Esophagus squamous epithelium (tissue), 5 donors: ENCODE measurements at places on chromosomes 12 and 14.

DNA sequence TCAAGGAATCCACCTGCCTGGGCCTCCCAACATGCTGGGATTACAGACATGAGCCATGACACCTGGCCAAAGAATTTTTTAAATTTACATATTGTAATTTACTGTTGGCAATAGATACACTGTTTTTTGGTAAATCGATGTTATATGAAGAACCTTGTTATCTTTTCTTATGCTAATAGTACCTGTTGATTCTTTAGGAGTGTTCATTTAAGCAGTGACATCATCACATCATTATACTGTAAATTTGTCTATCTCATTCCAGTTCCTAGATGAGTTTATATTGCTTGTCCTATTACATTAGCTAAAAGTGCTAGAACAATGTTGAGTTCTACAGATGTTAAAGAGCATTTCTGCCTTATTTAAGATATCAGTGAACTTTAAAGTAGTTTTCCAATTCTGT is 13.0 kb upstream of the TAS2R30 start:
- no peak for DNase-seq

GRCh38 chr12:67539329-67539728 is 109.2 kb upstream of the DYRK2 start:
- DNase-seq, result no peak

DNA sequence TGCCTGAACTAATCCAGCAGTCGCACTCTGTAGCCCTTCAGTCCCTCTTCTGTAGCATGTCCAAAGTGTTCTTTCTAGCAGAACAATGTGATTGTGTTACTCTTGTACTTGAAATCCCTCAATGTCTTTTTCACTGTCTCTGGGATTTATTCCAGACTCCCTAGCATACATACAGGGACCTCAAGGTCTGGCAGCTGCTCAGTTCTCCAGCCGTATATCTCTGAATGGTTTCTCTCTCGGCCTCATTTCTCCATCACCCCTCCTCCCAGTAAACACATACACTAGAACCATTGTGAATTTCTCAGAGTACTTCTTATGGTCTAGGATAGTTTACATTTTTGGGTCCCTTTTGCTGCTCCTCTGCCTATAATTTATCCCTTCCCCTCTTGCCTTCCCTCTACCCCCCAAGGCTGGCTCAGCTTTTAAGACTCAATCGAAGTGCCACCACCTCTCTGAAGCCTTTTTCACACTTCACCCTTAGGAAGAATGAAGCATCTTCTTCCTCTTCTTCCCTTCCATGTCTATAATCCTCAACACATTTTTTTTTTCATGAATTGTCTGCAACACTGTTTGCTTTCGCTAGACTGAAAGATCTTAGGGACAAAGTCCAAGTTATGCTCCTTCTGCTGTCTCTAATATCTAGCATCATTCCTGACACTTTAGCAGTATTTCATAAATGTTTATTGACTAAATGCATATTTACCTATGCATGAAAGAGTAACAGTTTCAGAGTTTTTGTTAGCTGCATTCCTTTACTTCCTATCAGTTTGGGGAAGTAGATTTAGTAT is 446.1 kb downstream of the ZFP36L1 start:
- no peak for DNase-seq

- no peak for DNase-seq
Measured at GRCh38 chr12:572532-572899, 90.7 kb downstream of the NINJ2 start.

DNA sequence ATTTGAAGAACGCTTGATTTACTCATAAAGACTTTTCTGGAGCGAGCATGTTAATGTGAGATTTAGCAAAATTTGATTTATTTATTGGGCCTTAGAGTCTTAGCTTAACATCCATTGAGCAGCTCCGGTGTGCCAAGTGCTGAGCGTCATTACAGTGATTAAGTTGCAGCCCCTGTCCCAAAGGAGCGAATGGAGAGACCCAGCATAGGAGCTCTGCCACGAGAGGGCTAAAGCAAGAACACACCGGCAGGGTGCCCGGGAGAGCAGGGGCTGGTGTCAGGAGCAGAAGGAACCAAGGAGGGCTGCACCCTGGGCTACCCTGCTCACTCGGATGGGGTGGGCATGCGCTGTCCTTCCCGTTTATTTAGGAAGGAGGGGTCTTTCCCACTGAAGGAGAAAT is 50.6 kb downstream of the PPP2R5C start:
- no peak for DNase-seq

DNA sequence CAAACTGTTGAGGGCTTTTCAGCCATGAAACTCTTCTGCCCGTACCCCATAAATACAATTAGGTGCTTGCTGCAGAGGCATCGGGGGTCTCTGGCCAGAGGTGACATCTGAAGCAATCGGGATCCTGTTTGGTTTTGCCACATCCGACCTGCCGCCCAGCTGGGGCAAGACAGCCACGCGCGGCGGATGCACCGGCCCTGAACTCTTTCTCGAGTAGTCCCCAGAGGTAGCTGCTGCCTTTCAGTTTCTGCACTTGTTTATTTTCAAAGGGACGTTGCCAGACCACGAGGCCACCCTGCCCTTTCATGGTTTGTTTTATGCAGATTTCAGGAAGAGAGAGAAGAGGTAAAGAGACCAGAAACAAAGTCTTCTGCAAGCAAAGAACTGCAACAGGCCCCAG is 10.6 kb upstream of the MLXIP start:
- no peak for DNase-seq

- DNase-seq, result no peak
Measured at GRCh38 chr14:61524211-61524806, 171.0 kb upstream of the HIF1A start.

- no peak for DNase-seq
Measured at GRCh38 chr14:50855558-50855957, 16.3 kb upstream of the ABHD12B start.

- DNase-seq, result no peak
Measured at GRCh38 chr14:35750202-35750904, 58.7 kb downstream of the RALGAPA1 start.

GRCh38 chr12:117363953-117364486 is 2.6 kb upstream of the NOS1 start:
- DNase-seq, result no peak

DNA sequence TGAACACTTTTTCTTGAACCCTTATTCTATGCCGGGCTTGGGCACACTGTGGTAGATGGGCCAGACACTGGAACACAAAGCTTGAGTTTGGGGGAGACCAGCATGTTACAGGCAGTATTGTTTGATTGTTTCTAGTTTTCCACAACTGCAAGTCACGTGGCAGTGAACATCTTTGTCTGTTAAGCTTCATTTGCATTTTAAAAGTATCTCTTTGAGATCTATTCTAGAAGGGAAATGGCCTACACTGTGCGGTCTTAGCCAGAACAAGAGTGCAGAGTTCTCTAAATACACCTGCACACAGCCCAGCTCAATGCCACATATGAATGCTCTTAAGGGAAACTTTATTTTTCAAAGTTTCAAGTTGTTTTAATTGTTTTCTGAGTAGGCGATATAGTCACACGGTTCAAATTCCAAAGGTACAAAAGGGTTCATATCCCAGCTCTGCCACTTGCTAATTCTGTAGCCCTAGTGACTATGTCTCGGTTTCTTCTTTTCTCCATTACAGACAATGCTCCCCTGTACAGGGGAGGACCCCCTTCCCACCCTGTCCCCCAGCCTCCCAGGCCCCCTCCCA is 24.9 kb downstream of the RIN3 start:
- no peak for DNase-seq

DNA sequence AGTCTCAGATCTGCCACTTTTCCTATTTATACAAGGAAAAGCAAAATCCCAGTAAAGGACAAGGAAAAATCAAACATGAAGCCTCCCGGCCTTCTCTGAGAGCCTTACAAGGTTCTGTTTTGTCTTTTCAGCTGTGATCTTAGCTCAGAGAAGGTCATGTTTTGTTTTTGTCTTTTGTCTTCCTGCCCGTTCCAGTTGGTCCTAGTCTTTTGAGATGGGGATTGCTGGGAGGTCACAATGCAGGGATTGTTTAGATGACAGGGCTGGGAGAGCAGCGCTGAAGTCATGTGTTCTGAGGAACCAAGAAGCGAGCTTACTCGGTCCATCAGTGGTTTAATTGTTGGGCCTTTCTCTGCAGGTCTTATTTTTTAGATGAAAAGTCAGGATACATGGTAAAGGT is 6.0 kb downstream of the PLEKHH1 start:
- no peak for DNase-seq

GRCh38 chr14:50030036-50030435 is 86.3 kb downstream of the VCPKMT start:
- DNase-seq, result no peak

GRCh38 chr14:99461411-99462085 is 19.1 kb downstream of the SETD3 start:
- no peak for DNase-seq

DNA sequence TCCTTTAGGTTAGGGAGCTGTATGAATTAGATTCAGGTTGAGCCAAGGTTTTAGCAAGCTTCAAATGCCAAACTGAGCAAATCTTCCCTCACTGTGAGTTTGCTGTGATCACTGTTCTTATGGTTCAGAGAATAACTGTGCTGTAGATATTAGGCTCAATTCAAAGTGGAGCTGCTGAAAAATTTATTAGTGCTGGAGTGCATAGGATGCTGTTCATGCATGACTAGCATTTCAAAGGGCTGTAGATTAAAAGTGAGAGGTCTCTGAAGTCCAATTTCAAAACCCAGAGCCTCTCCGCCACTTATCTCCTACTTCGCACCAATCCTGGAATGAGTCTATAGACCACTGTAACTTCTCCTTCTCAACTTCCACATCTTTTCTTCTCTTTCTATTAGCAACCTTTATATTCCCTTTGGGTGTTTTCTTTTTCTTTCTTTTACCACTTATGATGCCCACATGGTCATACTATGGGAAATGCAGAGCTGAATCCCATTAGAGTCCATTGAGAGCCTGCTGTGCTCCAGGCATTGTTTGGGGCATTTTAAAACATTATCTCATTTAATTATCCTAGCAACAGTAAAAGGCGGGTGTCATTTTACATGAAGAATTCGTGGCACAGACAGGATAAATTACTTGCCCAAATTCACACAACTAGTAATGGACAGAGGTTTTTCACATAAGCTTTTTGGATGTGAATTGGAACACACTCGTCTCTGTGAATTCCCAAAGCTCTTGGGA is 77.5 kb upstream of the EEA1 start:
- DNase-seq, result no peak

GRCh38 chr14:39342768-39343167 is 89.5 kb downstream of the FBXO33 start:
- no peak for DNase-seq

DNA sequence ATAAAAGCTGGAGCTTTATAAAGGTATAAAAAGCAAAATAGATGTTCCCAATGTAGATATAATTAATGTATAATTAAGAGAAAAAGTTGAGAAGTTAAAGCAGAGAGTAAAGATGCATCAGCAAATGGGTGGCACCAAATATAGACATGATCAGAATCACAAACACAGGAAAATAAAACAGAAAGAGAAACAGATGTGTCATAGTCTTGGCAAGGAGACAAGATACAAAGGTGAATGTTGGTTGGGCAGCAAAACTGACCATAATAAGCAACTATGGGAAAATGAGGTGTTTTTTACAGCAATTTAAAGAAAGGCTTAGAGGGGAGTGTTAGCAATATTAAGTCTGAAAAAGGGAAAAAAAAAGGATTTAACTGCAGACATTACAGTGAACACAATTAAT is 135.4 kb upstream of the CLEC14A start:
- DNase-seq, result no peak

DNA sequence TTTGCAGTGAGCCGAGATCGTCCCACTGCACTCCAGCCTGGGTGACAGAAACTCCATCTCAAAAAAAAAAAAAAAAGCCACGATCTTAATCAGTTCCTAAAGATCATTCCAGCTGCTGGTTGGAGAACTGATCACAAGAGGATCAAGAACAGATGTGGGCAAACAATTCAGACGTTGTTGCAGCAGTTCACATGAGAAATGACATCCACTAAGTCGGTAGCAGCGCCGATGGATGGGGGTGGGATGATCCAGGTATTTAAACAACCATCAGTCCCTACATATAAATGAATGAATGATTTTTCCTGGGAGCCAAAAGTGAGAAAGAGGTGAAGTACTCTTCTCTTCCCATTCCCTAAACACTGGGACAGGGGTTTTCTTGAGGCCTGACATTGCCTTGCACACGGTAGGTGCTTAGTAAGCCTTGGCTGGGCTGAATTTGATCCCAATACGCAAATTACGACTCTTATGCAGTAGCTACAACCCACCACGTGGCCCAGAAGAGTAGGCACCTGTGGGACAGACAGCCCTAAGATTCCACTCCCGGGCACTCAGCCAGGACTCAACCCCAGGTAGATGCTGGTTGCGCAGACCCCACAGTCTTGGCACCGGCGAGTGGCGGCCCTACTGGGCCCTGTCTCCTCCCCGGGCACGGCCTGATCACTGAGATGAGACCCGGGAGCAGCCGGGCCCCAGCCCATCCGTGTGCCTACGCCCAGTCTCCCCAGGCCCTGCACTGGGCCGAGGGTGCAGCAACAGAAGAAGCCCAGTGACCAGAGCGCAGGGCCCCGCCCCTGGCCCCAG is 565 bp downstream of the SPRYD3 start:
- DNase-seq, result no peak

DNA sequence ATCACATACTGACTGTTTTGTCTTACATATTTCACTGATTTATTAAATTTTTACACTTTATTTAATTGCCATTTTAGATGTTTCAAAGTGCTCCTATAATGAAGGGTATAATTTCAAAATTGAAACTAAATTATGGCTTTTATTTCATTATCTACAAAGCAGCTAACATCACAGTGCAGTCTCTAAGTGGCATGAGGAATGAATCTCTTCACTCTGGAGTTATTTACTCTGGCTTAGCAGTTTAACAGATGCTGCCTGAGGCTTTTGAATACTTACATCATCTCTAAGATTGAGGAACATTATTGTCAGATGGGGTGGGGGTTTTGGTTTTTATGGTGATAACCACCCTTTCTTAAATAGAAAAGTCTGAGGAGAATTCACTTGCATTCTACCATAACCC is 386.4 kb downstream of the TRHDE start:
- DNase-seq, result no peak

DNA sequence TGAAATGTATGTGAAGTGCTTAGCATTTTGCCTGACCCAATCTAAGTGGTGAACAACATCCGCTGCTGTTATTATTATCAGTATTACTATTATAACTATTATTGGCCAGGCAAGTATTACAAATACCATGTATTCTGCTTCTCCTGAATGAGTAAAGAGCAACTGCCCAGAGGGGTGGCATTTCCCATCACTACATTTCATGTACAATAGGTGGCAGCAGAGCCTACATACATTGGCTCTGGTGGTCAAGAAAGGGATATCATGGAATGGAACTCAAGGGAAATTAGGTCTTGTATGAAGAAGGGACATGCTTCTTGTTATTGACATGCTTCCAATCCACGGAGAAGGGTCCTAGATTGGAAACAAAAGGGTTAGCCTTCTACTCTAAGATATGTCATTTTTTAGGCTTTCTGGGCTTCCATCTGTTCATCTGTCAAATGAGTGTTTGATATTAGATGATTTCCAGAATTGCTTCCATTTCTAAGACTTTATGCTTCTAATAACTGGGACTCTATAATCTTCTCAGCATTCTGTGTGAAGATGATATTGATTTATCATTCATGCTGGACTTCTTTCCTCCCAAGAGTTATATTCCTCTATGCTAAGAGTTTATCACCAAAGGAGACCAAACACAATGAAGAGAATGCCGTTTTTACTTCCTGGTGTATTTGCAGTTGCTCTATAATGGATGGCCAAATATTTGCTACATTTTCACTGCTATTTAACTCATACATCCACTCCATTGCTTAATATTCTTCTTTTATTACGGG is 239.1 kb downstream of the SSPN start:
- no peak for DNase-seq

GRCh38 chr12:130644566-130644965 is 71.5 kb downstream of the RIMBP2 start:
- DNase-seq, result no peak
